Stimulated activated CD4-positive, alpha-beta T cell treated with anti-CD3 and anti-CD28 coated beads, Interleukin-2, amount 100 ng/mL, for 24 hours (primary cell): ENCODE measurements at places on chromosomes 7 and 10.

DNA sequence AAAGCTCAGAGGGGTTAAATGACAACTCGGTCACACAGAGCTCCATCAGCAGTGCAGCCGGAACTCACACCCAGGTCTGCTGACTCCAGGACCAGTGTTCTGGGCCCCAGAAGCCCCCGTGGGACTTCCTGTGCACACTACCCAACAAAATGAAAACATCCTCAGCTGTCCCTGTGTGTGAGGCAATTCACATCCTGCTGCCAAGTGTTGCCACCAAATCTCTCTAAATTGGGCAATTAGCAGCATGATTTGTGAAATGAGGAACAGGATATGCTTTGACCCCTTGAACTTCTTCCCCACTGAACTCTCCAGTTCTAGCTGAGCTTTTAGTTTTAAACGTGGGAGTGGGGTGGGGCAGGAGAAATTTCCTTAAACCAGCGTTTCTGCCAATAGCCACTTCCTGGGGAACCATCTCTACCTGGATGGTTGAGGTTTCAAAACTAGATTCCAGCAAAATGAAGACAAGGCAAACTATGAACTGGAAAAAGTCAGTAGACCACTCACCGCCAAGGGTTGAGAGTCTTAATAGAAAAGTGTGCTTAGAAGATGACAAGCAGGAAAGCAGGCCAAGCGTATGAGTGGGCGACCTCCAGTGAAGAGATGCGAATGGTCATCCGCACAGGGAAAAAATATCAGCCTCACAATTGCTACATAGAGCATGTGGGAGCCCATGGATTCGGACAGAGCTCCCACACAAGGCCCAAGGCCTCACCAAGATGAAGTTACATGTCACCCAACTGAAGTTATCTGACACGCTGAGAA is 51.9 kb upstream of the CHST15 start:
- DNase-seq: no peak

DNA sequence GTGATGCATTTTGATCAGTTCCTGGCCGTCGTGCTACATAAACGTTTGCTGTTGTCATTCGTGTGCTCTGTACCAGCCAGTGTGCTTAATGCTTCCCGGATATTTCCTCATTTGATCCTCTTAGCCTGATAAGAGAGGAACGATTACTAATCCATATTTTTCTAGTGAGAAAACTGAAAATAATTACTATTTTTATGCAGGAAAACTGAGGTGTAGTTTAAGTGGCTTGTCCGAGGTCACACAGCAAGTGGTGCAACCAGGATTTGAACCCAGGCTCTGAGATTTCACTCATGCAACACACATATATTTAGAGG is 650 bp upstream of the SORBS1 start:
- DNase-seq: no peak

DNA sequence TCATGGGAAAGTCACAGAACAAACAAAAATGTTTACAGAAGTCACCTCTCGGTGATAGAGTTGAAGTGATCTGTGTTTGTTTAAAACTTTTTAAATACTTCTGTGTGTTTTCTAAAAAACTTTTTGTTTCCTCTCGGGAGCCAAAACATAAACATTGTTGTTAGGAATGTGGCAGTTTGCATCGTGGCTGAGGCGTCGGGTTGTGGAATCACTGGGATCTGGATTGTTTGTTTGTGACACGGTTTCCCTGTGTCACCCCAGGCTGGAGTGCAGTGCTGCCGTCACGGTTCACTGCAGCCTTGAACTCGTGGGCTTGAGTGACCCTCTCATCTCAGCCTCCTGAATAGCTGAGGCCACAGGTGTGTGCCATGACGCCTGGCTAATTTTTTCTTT is 29.0 kb upstream of the SUN1 start:
- DNase-seq: no peak

DNA sequence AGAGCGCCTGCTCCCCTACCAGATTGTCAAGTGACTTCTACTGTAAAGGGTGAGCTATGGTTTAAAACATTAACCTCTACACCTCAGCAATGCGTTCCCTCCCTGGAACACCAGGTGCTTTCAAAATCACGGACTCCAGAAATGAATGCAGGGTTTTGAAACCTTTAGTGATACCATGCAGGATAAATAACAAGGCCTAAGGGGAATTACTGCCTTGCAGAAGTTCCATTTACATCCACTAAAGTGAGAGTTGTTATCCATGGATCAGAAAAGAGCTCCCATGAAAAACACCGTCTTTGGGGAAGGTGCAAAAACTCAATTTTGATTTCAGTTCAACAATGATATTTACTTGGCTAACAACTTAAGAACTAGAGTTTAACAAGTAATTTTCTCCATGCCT is 4.0 kb downstream of the FZD8 start:
- no peak for DNase-seq

DNA sequence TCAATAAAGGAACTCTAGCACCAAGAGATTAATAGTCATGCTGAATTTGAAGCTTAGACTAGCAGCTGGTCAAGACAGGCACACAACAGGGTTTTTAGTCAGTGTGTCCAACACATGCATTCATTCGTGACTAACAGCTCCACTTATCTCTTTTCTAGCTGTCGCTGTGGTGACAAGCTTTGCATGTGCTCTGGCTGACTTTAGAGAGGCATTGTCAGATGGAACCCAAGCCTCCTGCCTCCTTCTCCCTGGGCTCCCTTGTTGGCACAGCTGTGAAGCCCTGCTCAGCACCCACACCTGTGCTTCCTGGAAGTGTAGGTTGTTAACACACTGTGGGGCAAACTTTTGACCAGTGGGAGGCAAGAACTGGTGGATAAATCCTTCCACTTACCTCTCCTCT is 9.8 kb upstream of the AGK start:
- no peak for DNase-seq

- no peak for DNase-seq
These were observed 68.8 kb downstream of the MALRD1 start for GRCh38 chr10:19117438-19117837.

DNA sequence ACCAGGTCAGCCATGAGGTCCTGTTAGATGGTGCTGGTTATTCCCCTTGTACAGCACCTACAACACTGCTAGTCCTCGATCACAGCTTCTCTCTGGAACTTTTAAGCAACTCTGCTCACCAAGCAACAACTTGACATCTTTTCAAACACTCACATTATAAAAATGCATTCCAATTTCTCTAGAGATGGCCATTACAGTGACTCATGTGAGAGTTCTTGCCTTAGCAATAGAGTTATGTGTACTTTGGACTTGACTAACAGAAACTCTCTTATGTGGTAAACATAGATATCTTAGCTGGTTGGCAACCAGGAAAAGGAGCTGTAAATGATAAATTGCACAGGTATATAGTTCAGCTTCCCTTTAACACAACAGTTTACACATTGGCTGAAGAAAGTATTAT is 122.2 kb downstream of the PDE1C start:
- DNase-seq: no peak

DNA sequence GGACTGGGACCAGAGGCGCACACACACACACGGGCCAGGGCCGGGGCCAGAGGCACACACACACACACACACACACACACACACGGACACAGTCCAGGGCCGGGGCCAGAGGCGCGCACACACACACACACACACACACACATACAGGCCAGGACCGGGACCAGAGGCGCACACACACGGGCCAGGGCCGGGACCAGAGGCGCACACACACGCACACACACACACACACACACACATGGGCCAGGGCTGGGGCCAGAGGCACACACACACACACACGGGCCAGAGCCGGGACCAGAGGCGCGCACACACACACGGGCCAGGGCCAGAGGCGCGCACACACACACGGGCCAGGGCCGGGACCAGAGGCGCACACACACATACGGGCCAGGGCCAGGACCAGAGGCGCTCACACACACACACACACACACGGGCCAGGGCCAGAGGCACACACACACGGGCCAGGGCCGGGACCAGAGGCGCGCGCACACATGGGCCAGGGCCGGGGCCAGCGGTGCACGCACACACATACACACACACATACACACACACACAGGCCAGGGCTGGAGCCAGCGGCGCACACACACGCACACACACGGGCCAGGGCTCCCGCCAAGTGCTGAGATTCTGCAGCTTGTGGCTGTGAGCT is 268.8 kb downstream of the ELFN1 start:
- DNase-seq: no peak

DNA sequence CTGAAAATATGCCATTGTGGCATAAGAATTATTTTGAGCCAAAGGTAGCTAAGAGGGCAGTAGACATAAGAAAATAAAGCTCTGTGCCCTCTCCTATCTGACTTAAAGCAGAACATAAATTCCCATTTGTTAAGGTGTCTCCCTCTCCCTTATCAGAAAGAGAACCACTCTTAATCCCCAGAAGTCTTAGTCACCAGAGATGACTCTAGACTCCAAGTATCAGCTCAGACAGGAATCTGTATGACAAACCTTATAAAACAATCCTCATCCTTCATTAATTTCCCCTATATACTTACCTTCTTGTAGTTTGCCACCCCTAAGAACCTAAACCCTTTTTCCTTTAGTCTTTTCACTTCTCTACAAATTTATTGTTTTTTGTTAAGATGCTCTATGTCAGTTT is 21.8 kb upstream of the PIP4K2A start:
- DNase-seq: no peak
